Foreskin keratinocyte (primary cell): ENCODE measurements at places on chromosomes 7 and 10. TPM values are rescaled to one million over a fixed set of nuclear protein-coding genes. Genes with fewer than 3 reads are reported as not detected.
A peak's percentile ranks its signal among the peaks of the same experiment; 100 is the strongest.

DNA sequence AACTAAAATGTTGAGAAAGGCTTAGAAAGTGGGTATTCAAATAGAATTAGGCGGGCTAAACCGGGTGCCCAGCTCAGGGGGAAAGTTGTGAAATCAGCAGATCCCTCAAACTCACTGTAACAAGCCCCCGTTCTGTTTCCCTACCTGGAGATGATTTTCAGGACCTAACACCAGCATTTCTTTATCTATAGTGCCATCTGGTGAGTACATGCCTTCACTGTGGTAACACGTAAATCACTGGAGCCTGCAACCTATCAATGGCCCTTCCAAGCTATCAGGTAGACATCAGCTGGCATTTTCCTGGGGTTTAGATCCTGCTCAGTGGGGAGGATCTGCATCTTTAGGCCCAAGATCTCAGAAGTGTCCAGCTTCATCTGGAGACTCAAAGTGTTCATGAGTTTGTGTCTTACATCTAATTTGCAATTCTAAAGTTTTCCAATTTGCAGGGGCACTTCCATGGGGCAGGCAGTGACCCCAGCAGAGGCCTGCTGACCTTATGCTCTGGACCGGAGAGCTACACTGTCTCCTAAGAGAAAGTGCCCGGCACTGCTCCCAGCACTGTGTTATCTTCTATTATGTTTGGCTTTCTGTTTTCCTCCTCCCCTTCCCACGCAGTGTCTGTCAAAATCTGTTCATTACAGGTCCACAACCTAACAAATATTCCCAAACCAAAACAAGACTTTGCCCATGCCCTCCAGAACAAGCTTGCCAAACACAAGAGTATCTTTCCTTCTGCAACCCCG is 132.5 kb downstream of the LSM5 start:
- DNase-seq = peak; percentile 35

PPP1R9A gene
- polyA plus RNA-seq = under 0.01 TPM in 1 of 2 replicates, not detected in the other

GRCh38 chr7:95883217-95883616 is 110.9 kb downstream of the DYNC1I1 start:
- DNase-seq = no peak

DNA sequence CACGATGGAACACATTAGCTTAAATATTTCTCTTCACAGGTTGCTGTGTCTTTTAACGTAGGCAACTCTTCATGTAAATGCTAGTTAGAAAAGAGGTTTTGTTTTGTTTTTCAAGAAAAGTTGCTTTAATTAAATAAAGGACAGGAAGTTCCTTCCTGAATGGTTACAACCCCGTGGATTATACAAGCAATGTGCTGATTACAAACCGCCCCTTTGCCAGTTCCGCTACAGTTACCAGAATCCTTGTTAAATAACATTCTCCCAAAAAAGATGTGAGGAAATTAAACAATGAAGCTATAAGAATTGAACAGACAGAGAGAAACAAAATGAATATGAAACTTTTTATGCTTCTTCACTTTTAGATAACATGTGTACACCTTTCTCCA is 75.1 kb downstream of the LYZL2 start:
- DNase-seq = no peak

GRCh38 chr10:56624082-56624481 is 263.0 kb upstream of the ZWINT start:
- no peak for DNase-seq

GRCh38 chr10:116741391-116742351 is 695 bp downstream of the HSPA12A start:
- DNase-seq = no peak

FAM24A gene
- polyA plus RNA-seq = not detected in 2 replicates

POLR2J gene
- polyA plus RNA-seq = 114 and 126 TPM in 2 replicates

GRCh38 chr10:60031664-60032063 is 125.3 kb upstream of the CCDC6 start:
- DNase-seq = no peak

DNA sequence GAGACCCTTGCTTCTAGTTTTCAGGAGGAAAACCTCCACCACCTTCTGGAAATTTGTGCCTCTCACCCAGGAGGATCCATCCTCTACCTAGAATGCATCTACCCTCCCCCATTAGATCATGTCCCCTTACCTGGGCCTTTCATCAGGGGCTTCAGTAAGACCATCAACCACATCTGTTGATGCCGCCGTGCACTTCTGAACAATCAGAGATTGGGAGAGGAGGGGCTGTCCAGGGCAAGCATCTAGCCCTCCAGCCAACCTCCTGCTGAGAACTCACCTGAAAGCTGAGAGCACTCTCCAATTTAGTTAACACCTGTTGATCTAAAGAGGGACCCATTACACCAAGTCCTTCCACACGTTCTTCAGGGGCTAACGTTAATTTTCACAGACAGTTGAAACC is 57.6 kb upstream of the PIK3CG start:
- DNase-seq = no peak

- peak; percentile 68 for DNase-seq
Measured at GRCh38 chr10:49534670-49535381, 4.1 kb downstream of the ERCC6 start.

DNA sequence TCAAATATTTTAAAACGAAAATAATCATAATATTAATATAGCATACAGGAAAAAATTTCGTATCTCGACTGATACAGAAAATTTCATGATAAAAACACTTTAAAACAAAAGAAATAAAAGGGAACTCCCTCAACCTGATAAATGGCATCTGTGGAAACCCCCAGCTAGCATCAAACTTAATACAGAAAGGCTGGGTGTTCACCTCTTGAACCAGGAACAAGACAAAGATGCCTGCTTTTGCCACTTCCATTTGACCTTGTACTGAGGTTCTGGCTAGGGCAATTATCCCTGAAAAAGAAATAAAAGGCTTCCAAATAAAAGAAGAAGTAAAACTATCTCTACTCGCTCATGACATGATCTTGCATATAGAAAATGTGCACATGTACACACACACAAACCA is 2.5 kb upstream of the ALOX5 start:
- DNase-seq = no peak

GRCh38 chr7:95794917-95795515 is 22.7 kb downstream of the DYNC1I1 start:
- DNase-seq = peak; percentile 16

ITIH2 gene
- not detected in 2 replicates for polyA plus RNA-seq

PRPS1L1 gene
- polyA plus RNA-seq = not detected in 2 replicates

GRCh38 chr7:327233-327931 is 37.4 kb downstream of the FOXL3 start:
- no peak for DNase-seq

- no peak for DNase-seq
Measured at GRCh38 chr10:131075218-131075770, 236.2 kb downstream of the TCERG1L start.

SPDYE8 gene
- not detected in 2 replicates for polyA plus RNA-seq

- no peak for DNase-seq
Measured at GRCh38 chr10:113523628-113524027, 29.2 kb upstream of the HABP2 start.

OR6V1 gene
- not detected in 2 replicates for polyA plus RNA-seq

GRCh38 chr7:123437447-123437995 is 96.9 kb downstream of the IQUB start:
- DNase-seq = no peak

- peak; percentile 47 for DNase-seq
Measured at GRCh38 chr7:82382276-82382675, 61.3 kb downstream of the CACNA2D1 start.

GIMAP5 gene
- polyA plus RNA-seq = not detected in 2 replicates

DNA sequence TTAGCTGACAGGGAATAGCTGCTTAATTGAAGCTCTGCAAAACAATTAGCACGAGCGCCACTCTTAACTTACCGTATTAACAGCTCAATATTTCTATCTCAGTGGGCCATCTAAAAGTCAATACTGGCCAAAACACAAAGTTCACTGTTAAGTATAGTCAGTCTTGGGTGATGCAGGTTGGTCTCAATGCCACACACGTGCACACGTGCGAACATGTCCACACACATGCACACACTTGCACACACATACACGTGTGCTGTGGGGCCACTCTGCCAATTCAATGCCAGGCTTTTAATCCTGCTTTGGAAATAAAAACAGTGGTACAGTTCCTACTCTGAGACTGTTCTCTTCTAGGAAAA is 105.1 kb downstream of the GRB10 start:
- no peak for DNase-seq

DNA sequence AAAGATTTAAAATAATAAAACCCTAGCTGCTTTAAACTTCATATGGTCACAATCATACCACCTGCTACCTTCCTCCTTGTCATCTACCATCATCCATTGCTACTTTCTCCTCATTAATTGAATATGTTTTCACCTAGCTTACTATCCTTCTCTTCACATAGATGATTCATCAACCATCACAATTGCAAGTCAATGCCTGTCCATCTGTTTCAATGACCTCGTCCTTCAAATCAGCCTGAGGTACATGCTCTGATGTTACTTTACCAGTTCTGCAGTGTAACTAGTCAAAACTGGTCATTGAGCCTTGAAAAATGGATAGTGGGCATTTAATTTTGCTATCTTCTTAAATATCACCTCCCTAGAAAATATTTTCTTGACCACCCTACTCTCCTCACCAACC is 164.7 kb downstream of the SEMA3E start:
- peak; percentile 72 for DNase-seq

DNA sequence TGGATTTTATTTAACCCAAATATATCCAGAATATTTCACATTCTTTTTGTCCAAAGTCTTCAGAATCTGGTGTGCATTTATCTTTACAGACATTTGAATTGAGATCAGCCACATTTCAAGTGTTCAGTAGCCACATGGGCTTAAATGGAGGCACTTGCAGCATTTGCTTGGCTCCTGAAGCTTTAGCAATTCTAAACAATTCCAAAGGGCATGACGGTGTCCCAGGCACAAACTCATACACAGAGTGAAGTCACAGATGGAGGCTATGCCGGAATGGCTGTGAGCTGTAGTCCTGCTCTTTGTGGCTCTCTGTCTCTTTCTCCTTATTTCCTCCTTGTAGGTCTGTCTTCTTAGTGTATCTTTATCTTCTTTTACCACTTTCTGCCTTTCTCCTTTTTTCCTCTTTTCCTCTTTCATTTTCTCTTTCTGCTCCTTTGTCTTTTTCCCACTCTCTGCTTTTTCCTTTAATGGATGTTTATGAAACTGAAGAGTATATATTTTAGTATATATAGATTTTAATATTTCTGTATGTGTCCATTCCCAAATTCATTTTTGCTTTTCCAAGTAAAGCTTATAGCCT is 7.7 kb downstream of the AGBL3 start:
- no peak for DNase-seq

DNA sequence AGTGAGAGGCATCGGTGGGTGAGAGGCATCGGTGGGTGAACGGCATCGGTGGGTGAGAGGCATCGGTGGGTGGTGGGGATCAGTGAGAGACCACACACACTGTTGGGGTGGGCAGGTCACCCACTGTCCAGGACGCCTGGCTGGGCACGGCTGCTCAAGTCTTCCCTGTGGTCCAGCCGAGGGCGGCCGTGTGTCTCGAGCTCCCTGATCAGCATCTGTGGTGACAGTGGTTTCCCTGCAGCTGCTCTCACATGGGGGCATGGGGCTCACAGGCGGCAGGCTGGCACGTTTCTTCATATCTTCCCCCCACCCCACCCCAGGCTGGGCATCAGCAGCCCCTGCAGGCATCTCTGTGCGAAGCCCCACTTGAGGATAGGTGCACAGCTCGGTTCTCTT is 78.2 kb downstream of the NKX6-2 start:
- DNase-seq = no peak

GRCh38 chr10:110274647-110275046 is 30.1 kb downstream of the SMNDC1 start:
- no peak for DNase-seq

DNA sequence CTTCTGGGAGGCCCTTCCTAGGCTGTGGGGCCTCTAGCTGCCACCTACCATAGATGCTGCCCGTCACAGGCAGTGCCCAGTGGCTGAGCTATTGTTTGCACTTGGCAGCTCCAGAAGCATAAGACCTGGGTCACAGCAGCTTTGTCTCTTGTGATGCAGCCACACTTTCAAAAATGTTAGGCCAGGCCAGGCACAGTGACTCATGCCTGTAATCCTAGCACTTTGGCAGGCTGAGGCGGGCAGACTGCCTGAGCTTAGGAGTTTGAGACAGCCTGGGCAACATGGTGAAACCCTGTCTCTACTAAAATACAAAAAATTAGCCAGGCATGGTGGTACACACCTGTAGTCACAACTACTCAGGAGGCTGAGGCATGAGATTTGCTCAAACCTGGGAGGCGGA is 9.5 kb upstream of the KAZALD1 start:
- DNase-seq = no peak

- DNase-seq = no peak
Measured at GRCh38 chr7:137734221-137734620, 112.6 kb downstream of the DGKI start.

DNA sequence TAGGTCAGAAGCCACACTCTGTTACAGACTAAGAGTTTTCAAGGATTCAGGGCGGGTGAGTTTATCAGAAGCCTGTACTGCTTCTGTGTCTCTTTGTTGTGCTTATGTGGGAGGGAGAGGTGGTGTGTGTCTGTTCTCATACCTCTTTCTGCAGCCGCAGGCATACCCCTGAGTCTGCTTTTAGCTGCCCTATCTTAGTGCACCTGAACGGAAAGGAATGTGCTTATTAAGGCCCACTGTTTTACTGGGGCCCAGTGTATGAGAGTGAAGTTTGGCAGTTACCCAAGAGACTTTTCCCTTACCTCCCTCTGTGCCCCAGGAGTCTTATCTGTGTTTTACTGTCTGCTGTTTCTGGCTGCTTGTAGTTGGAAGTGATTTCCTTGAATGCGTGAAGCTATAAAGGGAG is 104.3 kb downstream of the TYW1 start:
- DNase-seq = no peak

GRCh38 chr7:19939746-19940145 is 166.3 kb upstream of the TMEM196 start:
- DNase-seq = peak; percentile 81

DNA sequence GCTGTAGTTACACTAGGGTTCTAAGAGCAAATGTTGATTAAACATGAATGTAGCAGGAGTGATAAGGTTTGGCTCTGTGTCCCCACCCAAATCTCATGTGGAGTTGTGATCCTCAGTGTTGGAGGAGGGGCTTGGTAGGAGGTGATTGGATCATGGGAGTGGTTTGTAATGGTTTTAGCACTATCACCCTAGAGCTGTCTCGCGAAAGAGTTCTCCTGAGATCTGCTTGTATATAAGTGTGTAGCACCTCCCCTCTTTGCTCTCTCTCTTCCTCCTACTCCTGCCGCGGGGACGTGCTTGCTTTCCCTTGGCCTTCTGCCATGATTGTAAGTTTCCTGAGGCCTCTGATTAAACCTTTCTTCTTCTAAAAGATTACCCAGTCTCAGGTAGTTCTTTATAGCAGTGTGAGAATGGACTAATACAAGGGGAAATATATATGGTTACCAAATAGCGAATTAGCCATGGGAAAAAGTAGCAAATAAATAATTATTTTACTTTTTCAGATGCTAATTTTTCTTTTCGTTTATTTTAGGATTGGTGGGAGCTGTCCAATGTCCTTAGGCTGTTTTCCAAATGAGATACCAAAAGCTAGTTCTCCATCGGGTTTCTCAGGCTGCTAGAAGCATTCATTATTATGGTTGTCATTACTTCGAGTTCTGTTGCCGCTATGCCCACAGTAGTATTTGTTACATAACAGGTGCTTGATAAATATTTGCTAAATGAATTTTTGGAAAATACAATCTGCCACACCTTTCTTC is 58.7 kb downstream of the PTEN start:
- DNase-seq = no peak
